ENCODE measurements at places on chromosomes 3 and 15.

GRCh38 chr3:11719406-11720303, 75.9 kb upstream of the VGLL4 start:
- DNase-seq: no peak

GRCh38 chr3:195699388-195699771, 21.4 kb upstream of the MUC20 start:
- DNase-seq: no peak

DNA sequence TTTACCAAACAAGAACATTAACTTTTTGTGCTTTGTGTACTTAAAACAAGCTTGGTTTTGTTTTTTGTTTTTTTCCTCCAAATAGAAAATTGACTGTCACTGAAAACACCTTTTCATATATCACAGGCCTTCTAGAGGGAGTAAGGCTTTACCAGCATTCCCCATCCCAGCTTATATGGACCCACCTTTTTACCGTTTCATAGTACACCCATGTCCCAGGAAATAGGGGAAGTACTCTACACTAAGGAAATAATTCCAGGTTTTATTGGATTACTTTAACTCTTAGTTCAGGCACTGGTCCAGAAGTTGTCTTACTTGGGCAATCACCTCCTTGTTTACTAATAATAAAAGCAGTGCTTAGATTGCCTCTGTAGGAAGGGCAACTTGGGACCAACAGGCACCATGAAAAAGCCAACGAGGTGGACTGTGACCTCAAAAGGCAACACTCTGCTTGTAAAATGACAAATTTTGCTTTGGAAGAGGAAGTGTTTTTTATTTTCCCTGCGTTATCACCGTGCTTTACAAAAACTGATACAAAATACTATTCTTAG, 26.2 kb downstream of the HMG20A start:
- DNase-seq: no peak

GRCh38 chr15:99734575-99734974, 1.3 kb upstream of the LYSMD4 start:
- DNase-seq: no peak

DNA sequence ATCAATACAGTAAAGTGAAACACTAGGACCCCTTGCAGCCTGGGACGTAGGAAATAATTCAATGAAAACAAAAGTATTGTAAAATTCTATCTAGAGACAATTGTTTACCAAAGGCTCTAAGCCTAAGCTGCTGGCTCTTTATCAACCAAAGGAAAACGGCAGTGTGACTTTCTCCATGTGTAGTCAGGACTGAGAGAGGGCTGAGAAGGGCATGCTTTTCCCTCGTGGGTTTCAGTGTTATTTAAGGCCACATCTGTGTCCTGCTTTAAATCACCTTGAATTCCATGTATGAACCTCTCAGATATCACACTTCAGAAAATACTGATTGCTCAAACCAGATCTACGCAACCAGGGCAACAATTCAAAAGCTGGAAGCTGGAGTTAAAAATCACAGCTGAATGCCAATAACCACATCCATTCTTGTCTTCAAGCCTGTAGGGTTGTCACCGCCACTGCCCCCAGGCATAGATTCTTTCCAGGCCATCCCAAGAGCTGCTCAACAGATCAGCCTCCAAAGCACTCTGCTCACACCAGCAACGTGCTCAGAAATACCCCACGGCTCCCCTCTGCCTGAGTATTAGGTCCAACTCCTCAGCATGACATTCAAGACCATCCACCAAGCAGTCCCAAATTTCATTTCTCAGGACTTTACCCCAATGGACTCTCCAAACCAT, 124.0 kb downstream of the SRGAP3 start:
- no peak for DNase-seq

DNA sequence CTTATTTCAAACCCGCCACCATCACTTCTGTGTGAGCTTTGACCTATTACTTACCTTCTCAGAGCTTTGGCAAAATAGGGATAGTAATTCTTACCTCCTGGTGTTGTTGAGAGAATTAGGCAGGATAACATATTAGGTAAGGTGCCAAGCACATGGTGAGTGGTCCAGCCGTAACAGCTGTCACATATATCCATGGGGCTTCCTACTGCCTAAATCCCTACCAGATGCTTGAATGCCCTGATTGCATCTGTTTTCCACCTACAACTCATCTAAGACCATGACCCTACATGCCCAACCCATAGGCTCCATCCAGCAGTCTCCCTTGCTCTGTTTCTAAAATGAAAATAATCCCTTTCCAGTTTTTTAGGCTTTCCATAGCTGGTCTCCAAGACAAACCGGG, 162.3 kb upstream of the NR2E3 start:
- no peak for DNase-seq

DNA sequence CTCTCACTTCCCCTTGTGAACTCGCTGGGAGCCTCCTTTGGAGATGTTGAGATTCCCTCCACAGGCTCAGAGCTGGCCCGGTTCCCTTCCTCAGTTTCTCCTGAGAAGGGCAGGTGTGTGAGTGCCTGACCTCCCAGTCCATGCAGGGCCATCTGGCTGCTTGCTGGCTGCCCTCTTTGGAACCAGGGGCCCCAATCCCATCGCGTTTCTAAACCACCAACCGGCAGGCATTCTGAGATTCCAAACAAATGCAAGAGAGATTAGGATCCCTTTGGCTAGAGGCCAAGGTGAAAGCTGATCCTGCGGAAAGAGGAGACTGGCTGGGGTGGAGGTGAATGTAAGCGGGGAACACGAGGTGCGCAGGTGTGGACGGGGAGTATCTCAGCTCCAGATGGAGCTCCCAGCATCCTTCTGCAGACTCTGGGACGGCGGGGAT, 2.9 kb upstream of the PRRT3 start:
- DNase-seq: no peak

GRCh38 chr3:178086144-178086825, 450.0 kb upstream of the KCNMB2 start:
- DNase-seq: no peak
